ENCODE measurements at places on chromosomes 13 and 19. TPM values are rescaled to one million over a fixed set of nuclear protein-coding genes. Genes with fewer than 3 reads are reported as not detected.

DNA sequence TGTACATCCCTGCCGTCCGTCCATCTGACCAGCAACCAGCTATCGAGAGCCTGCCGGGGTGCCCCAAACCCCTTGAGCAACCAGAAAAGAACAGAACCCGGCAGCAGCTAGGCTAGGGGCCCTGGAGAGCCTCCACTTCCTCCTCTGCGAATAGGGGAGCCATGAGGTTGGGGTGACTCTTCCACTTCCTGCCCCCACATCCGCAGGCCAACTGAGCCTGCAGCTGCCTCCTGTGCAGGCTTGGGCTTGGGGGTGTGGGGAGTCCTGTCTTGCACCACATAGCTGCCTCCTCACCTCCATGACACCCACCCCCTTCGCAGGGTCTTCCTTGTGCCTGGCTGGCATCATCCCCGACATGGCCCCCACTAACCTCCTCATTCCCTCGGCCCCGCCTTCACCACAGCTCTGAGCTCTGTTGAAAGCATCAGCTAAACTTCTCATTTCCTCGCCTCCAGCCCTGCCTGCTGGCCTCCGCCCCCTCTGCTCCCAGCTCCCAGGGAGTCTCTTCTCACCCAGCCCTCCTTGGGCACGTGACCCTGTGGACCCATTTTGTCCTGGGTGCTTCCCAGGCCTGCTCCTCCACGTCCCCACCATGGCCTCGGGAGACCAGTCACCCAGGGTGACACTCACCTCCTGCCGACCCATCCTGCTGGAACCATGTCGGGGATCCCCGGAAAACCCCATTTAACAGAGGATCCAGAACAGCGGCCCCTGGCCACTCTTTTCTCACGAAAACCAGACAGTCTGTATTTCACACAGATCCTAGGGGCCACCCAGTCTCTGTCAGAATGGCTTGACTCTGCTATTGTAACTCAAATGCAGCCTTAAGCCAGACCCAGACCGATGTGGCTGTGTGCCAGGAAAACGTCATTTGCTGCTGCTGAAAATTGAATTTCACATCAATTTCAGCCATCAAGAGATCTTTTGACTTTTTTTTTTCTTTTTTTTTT lies 50.4 kb downstream of the MYO9B start:
- no peak overlapping the region for H3K4me3 ChIP-seq
- no peaks in the 10 kb centered on the region for H3K36me3 ChIP-seq
- H3K27me3 ChIP-seq = no peaks in the 10 kb centered on the region
- H3K4me1 ChIP-seq = no peaks in the 10 kb centered on the region
- H3K27ac ChIP-seq = peak overlapping the region; percentile 47

GRCh38 chr13:101398191-101398590 lies 18.1 kb downstream of the NALCN start:
- H3K4me1 ChIP-seq = no peaks in the 10 kb centered on the region
- no peak overlapping the region for H3K4me3 ChIP-seq
- no peaks in the 10 kb centered on the region for H3K27me3 ChIP-seq
- no peaks in the 10 kb centered on the region for H3K36me3 ChIP-seq
- no peak for DNase-seq
- no peak overlapping the region for H3K27ac ChIP-seq

DNA sequence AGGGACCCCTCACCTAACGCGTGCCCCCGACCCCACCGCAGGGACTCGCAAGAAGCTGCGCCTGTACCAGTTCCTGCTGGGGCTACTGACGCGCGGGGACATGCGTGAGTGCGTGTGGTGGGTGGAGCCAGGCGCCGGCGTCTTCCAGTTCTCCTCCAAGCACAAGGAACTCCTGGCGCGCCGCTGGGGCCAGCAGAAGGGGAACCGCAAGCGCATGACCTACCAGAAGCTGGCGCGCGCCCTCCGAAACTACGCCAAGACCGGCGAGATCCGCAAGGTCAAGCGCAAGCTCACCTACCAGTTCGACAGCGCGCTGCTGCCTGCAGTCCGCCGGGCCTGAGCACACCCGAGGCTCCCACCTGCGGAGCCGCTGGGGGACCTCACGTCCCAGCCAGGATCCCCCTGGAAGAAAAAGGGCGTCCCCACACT lies 4.7 kb upstream of the MYBPC2 start:
- peak; percentile 88 for DNase-seq
- H3K4me3 ChIP-seq = no peak overlapping the region
- H3K36me3 ChIP-seq = no peaks in the 10 kb centered on the region

GRCh38 chr19:4447327-4448146 lies 10.1 kb downstream of the UBXN6 start:
- H3K4me1 ChIP-seq = no peaks in the 10 kb centered on the region
- no peak overlapping the region for H3K27ac ChIP-seq
- H3K36me3 ChIP-seq = peaks cover 30% of the 10 kb centered on the region
- no peak for DNase-seq
- H3K27me3 ChIP-seq = no peaks in the 10 kb centered on the region

PRTN3 gene
- not detected for total RNA-seq

DNA sequence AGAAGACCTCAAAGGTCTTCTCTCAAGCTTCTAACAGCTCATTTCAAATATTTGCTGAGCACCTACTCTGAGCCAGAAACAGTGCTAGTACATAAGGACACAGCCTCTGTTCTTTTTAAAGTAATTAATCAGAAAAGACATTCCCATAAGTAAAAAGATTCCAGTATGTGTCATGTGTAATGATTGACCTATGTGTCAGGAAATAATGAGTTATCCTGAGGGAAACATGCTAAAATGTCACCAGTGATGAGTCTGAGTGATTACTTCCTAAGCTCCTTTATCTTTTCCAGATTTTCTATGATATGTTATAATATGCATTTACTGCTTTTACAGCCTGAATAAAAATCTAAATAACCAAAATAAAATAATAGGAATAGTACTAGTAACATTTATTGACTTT lies 107.6 kb downstream of the SLC25A15 start:
- no peaks in the 10 kb centered on the region for H3K4me1 ChIP-seq
- no peak overlapping the region for H3K27ac ChIP-seq
- no peak overlapping the region for H3K4me3 ChIP-seq
- DNase-seq = no peak
- no peaks in the 10 kb centered on the region for H3K27me3 ChIP-seq

DNA sequence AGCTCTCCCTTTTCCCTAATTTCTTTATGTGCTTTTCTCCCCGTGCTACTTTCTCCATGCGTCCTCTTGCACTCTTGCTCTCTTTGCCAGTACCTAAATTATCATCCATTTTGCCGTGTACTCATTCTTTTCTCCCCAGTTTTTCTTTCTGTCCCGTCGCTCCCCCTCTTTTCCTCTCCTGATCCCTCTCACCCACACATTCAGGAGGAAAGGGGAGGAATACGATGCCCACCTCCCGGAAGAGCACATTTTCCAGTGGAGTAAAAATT lies 821 bp downstream of the ZNF616 start:
- H3K4me1 ChIP-seq = peaks cover 10% of the 10 kb centered on the region
- no peak for DNase-seq
- H3K27me3 ChIP-seq = no peaks in the 10 kb centered on the region

CYP2A6 gene
- 2,301 TPM for total RNA-seq

FBXL12 gene
- 10.1 TPM for total RNA-seq

GRCh38 chr19:13117772-13118423 lies at the start of gene NACC1:
TSS of gene NACC1 (plus strand) at chr19:13118264. CDS start at chr19:13135208, 16,944 bp downstream.
- peaks cover 16% of the 10 kb centered on the region for H3K4me1 ChIP-seq
- DNase-seq = peak; percentile 93
- peak within 1 kb of the TSS; percentile 98 for H3K4me3 ChIP-seq
- no peaks in the 10 kb centered on the region for H3K36me3 ChIP-seq
- H3K27me3 ChIP-seq = no peaks in the 10 kb centered on the region
- peak within 1 kb of the TSS; percentile 49 for H3K27ac ChIP-seq

CYP2F1 gene
- not detected for total RNA-seq

TBXA2R gene
- total RNA-seq = 10.4 TPM

DNA sequence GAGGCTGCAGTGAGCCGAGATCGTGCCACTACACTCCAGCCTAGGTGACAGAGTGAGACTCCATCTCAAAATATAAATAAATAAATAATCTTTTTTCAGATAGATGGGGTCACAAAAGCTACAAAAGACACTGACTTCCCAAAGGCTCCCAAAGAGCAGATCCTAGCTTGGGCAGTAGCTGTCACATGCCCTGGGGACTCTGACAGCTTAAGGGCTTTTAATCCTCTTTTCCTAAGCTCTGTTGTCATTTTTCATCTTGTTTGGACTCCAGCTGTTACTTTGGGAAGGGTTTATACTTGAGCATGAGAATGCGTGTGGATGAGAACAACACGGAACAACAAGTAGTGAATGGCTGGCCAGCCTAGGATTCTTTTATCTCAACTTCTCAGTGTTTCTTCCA lies 231.7 kb downstream of the MZT1 start:
- no peaks in the 10 kb centered on the region for H3K36me3 ChIP-seq
- no peak overlapping the region for H3K4me3 ChIP-seq
- H3K27ac ChIP-seq = no peak overlapping the region
- no peaks in the 10 kb centered on the region for H3K4me1 ChIP-seq

GRCh38 chr13:51608857-51609406 lies 24.7 kb downstream of the WDFY2 start:
- H3K27ac ChIP-seq = no peak overlapping the region
- no peaks in the 10 kb centered on the region for H3K27me3 ChIP-seq
- H3K36me3 ChIP-seq = no peaks in the 10 kb centered on the region

LYL1 gene
- total RNA-seq = 2.7 TPM

PLK5 gene
- total RNA-seq = not detected

SIGLEC11 gene
- 0.74 TPM for total RNA-seq

C1QTNF9B gene
- total RNA-seq = not detected

MIER2 gene
- total RNA-seq = 3.1 TPM

SYT5 gene
- total RNA-seq = 0.06 TPM

IGFL3 gene
- not detected for total RNA-seq

- H3K27ac ChIP-seq = no peak overlapping the region
- no peak overlapping the region for H3K4me3 ChIP-seq
These were observed 607.1 kb downstream of the DCT start for GRCh38 chr13:93872376-93872775.

ZNF615 gene
- total RNA-seq = 5.0 TPM

AKT1S1 gene
- total RNA-seq = 27.0 TPM

GRCh38 chr19:29467824-29468401 lies 57.9 kb upstream of the VSTM2B start:
- no peaks in the 10 kb centered on the region for H3K4me1 ChIP-seq
- H3K27me3 ChIP-seq = peaks cover 13% of the 10 kb centered on the region
- DNase-seq = no peak
- no peak overlapping the region for H3K27ac ChIP-seq
- no peaks in the 10 kb centered on the region for H3K36me3 ChIP-seq
- H3K4me3 ChIP-seq = no peak overlapping the region

TEX29 gene
- total RNA-seq = not detected

GRCh38 chr13:93786846-93787489 lies 560.4 kb downstream of the GPC6 start:
- H3K4me1 ChIP-seq = no peaks in the 10 kb centered on the region
- no peak overlapping the region for H3K4me3 ChIP-seq
- H3K27ac ChIP-seq = no peak overlapping the region
- no peaks in the 10 kb centered on the region for H3K27me3 ChIP-seq

LGI4 gene
- total RNA-seq = 0.99 TPM

GRCh38 chr19:32580353-32580900 lies 563 bp upstream of the PDCD5 start:
- peak overlapping the region; percentile 93 for H3K4me3 ChIP-seq
- no peak overlapping the region for H3K27ac ChIP-seq
- no peaks in the 10 kb centered on the region for H3K27me3 ChIP-seq

TTC9B gene
- not detected for total RNA-seq

GRCh38 chr19:48025480-48025879 lies 18.4 kb downstream of the CABP5 start:
- no peak overlapping the region for H3K4me3 ChIP-seq
- no peaks in the 10 kb centered on the region for H3K36me3 ChIP-seq
- DNase-seq = no peak

PEX11G gene
- total RNA-seq = 5.5 TPM

DMWD gene
- 13.4 TPM for total RNA-seq

DNA sequence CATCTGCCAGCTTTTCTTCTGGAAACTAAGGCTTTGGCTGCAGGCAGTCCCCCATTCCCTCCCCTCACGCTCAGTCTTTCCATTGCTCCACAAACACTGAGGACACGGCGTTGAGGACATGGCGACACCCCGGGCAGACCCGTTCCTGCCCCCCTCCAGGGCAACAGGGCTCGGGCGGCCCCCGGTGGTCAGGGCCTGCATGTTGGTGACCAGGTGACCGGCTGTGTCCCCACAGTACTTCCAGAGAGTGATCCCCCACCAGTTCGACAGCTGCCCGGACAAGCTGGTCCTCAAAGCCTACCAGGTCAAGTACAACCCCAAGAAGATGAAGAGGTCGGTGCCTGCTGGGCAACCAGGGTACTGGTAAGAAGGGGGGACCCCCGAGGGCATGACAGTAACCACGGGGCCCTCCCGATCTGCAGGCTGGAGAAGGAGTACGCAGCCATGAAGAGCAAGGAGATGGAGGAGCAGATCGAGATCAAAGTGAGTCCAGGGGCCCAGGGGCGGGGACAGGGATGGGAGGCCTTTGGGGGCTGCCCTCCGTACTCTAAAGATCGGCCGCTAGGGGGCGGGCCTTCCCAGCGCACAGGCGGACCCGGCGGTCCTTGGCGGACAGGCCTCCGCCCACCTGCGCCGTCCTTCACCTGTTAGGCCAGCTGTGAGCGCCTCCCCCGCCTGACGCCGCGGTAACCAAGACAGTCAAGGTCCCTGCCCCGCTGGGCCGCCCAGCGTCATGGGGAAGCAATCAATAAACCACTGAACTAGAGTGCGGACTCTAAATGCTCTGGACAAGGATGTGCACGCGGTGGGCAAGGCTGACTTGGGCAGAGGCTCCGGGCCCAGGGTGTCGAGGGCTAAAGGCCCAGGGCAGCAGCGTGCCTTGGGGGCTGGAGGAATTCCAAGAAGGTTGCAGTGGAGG lies 21.1 kb downstream of the PRR36 start:
- no peak overlapping the region for H3K4me3 ChIP-seq
- no peaks in the 10 kb centered on the region for H3K27me3 ChIP-seq
- H3K27ac ChIP-seq = no peak overlapping the region
- H3K4me1 ChIP-seq = peaks cover 8% of the 10 kb centered on the region
- peak; percentile 96 for DNase-seq

- H3K4me3 ChIP-seq = no peak overlapping the region
- no peak for DNase-seq
- no peaks in the 10 kb centered on the region for H3K4me1 ChIP-seq
- no peaks in the 10 kb centered on the region for H3K36me3 ChIP-seq
- H3K27ac ChIP-seq = no peak overlapping the region
These were observed 59.3 kb downstream of the TSHZ3 start for GRCh38 chr19:31289976-31290375.

FUT1 gene
- 0.78 TPM for total RNA-seq

GRCh38 chr13:49622174-49622946 lies 5.9 kb upstream of the ARL11 start:
- no peaks in the 10 kb centered on the region for H3K36me3 ChIP-seq
- H3K4me1 ChIP-seq = no peaks in the 10 kb centered on the region
- H3K4me3 ChIP-seq = no peak overlapping the region
- no peaks in the 10 kb centered on the region for H3K27me3 ChIP-seq
- no peak for DNase-seq
- H3K27ac ChIP-seq = no peak overlapping the region

DAND5 gene
- not detected for total RNA-seq

DNA sequence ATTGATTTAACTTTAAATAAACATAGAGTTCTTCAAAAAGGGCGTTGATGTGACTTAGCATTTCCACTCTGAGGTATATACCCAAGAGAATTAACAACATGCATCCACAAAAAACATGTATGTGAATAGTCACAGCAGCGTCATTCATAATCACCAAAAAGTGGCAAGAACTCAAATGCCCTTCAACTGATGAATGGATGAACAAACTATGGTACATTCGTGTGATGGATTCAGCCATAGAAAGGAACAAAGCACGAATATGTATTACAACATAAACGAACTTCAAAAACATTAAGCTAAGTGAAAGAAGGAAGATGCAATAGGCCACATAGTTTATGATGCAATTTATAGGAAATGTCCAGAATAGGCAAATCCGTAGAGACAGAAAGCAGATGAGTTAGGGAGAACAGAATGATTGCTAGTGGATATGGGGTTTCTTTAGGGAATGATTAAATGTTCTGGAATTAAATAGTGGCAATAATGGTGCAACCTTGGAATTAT lies 72.3 kb upstream of the UQCRFS1 start:
- DNase-seq = no peak
- no peaks in the 10 kb centered on the region for H3K4me1 ChIP-seq

Measured in right lobe of liver (tissue), 6 donors.